ENCODE measurements at places on chromosomes 1 and 21.
A peak's percentile ranks its signal among the peaks of the same experiment; 100 is the strongest.

- DNase-seq = no peak
Observed at GRCh38 chr1:233625510-233625981, 11.6 kb downstream of the KCNK1 start.

DNA sequence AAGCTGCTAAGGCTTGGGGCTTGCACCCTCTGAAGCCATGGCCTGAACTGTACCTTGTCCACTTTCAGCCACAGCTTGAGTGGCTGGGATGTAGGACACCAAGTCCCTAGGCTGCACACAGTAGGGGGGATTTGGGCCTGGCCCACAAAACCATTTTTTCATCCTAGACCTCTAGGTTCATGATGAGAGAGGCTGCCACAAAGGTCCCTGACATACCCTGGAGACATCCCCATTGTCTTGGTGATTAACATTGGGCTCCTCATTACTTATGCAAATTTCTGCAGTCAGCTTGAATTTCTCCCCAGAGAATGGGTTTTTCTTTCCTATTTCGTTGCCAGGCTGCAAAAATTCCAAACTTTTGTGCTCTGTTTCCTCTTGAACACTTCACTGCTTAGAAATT, 26.3 kb upstream of the CHODL start:
- DNase-seq = no peak

DNA sequence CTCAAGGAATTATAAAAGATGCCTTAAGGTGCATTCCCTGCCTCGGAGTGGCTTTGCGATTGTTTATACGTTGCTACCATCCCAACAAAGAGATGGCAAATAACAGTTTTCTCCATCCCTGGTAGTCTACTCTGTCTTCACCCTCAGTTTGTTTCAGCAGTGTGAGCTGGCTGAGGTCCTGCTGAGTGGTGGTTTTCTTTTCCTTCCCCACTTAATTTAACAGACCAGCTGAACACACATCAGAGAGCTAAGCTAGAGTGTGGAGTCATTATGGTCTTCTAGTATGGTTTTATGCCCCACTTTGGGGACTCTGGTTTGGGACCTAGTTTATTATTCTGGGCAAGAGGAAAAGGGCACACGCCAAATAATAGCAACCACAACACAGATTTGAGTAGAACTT, 2.2 kb downstream of the PIGV start:
- DNase-seq = no peak

- DNase-seq = no peak
Observed at GRCh38 chr1:119490925-119491324, 16.1 kb upstream of the HSD3B1 start.

- peak; percentile 72 for DNase-seq
Observed at GRCh38 chr1:218459878-218460711, 115.0 kb downstream of the TGFB2 start.

DNA sequence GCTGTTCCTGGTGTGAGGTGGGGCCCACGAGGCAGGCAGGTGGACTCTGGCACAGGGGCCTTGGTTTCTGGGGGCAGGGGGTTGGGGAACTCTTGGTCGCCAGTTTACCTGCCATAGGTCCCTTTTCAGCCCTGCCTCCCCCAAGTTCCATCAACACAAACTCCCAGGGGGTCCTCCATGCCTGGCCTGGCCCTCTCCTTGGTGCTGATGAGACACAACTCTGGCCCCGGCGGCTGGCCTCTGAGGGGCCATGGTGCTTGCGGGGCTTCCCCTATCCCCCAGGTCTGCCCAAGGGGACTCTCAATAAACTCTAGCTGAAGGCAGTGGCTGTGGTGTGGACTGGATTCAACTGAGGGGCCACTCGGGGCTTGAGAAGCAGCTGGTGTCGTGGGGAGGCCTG, 16.0 kb downstream of the HTR6 start:
- DNase-seq = no peak

- peak; percentile 93 for DNase-seq
Observed at GRCh38 chr1:34924759-34925555, 4.5 kb downstream of the DLGAP3 start.

GRCh38 chr1:212460376-212460775, 27.7 kb downstream of the NENF start:
- DNase-seq = no peak

- DNase-seq = peak; percentile 26
Observed at GRCh38 chr1:240619906-240620621, 8.1 kb upstream of the GREM2 start.

- DNase-seq = peak; percentile 45
Observed at GRCh38 chr1:91757763-91758460, 128.0 kb downstream of the TGFBR3 start.

DNA sequence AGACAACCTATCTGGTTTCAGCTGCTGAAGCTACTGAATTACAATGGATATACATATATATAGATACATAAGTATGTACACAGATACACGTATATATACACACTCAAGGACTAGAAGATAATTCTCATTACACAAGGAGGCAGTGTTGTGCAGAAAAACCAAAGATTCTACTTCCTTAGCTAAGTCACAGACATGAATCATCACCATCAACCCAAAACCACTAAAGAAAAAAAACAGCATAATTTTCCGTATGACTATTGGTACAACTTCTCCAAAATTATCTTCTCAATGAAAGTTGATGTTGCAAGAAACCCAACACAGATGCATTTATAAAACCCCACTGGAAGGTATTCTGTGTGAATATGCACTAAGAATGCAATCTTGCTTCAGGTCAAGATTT, 36.8 kb upstream of the RPF1 start:
- DNase-seq = peak; percentile 53

- DNase-seq = no peak
Observed at GRCh38 chr1:184559117-184559713, 172.4 kb downstream of the C1orf21 start.

DNA sequence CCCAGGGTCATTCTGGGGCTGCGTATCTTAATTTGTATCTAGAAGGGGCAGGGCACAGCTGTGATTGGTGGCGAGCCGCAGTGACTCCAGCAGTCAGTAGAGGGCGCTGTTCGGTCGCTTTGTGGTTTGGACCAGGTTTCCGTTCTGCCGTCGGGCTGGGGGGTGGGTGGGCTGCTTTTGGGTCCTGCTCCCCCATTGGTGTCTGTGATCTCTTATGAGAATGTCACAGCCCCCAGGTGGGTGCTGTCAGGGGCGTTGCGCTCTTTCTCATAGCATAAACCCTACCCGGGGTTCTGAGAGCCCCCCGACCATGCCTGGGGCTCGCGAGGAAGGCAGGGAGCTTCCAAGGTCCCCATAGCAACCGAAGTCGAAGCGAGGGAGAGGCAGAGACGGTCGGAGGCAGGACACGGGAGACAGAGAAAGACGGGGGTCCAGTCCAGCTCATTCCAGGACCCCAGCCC, 5.4 kb downstream of the TFF3 start:
- DNase-seq = peak; percentile 68

DNA sequence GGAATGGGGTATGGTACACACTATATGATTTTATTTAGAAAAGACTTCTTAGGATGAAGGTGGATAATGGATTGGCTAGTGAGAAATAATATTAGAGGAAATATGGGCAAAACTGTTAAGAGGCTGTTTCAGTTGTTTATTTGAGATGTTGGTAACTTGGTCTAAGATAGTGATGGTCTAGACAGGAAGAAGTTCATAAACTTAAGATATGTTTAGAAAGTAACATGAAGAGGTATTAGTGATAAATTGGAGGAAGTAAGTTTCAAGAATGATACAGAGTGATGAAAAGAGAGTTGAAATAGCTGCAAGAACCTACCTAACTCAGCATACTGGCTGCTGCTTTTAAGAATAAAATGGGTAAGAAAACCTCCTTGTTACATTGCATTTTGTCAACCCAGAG, 9.2 kb upstream of the PTPRC start:
- DNase-seq = no peak

DNA sequence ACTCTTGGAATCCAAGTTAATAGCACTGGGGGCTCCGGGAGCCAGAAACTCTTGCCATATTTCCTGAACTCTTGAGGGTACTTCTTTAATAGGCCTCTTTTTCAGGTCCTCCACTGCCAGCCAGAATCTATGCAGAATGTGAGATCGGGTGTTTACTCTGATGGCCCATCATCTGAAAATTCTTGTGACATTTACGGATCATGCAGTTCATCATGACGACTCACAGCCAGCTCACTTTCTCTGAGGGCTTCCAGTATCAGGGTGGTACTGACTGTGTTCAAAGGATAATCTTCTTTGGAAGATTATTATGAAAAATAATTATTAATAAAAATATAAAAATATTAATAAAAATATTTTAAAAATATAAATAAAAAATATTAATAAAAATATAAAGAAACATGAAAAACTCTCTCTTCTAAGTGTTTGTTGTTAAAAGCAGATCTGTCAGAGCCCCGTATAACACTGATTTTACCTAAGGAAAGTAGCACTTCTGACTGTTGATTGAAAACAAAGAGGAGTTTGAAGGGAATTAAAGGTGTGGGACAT, 194.3 kb upstream of the GREM2 start:
- DNase-seq = no peak

GRCh38 chr1:241499910-241500309, 19.6 kb downstream of the FH start:
- peak; percentile 14 for DNase-seq

DNA sequence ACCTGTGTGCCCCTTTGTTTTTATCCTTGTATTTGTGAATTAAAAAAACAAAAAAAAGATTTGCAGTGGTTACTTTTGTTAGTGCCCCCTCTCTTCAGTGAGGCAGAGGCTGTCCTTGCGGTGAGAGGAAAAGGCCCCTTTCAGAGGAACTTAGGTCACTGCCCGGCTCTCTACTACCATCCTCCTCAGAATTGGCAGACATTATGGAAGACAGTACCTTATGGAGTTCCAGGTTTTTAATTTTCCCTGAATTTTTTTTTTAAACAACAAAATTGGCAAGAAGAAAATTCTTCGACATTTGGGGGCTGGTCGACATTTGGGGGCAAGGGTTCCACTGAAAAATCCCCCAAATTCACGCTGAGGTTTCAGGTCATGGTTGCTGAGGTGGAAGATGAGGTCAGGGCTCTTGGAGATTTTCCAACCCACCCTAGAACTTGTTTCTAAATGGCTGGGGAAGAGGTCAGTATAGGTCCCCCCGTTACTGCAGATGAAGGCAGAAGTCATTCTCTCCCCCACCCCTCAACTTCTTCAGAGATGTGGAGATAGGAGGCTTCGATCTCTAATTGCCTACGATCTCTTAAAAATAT, 5.3 kb downstream of the RXFP4 start:
- no peak for DNase-seq

- no peak for DNase-seq
Observed at GRCh38 chr1:172653015-172653709, 5.7 kb upstream of the FASLG start.

Data from AG08396 (cell line).